NCI-H1694 (cell line): ENCODE measurements at places on chromosomes 12 and 14.

DNA sequence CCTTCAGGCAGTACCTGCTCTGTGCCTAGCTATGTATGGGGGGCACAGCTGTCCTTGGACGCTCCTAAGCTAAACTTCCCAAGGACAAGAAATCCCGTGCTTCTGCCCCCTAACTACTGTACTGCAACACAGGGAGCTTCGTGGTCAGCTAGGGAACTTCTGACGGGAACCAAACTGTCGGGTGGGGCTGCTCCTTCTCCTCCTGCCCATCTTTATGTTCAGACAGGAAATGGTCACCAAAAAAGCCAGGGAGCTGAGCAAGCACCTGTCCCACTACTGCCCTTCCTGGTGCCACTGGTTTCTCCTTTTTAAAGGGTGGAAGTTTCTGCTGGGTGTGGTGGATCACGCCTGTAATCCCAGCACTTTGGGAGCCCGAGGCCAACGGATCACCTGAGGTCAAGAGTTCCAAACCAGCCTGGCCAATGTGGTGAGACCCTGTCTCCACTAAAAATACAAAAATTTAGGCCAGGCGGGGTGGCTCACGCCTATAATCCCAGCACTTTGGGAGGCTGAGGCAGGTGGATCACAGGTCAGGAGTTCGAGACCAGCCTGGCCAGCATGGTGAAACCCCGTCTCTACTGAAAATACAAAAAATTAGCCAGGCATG, 26.6 kb downstream of the PXN start:
- no peak for DNase-seq

DNA sequence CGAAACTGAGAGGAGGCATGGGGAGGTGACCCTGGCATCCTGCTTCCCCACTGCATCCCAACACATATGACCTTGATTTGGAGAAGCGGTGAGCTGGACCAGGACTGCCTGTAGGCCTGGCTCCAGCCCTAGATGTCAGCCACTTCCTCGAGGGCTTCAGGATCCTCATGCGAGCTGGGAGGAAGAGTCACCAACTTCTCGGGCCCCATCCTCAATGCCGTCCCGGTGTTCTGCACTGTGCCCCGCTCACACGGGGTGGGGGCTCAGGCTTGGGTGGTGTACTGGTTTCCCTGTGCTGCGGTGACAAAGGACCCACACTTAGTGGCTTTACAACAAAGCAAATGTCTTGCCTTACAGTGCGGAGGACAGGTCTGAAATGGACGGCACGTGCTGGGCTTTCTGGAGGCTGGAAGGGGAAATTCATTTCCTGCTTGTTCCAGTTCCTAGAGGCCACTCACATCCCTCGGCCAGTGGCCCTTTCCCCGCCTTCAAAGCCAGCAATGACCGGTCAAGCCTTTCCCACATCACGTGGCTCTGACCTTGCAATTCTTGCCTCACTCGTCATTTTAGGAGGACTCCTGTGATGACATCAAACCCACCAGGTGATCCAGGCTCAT, 298.1 kb upstream of the RTL1 start:
- DNase-seq: no peak

DNA sequence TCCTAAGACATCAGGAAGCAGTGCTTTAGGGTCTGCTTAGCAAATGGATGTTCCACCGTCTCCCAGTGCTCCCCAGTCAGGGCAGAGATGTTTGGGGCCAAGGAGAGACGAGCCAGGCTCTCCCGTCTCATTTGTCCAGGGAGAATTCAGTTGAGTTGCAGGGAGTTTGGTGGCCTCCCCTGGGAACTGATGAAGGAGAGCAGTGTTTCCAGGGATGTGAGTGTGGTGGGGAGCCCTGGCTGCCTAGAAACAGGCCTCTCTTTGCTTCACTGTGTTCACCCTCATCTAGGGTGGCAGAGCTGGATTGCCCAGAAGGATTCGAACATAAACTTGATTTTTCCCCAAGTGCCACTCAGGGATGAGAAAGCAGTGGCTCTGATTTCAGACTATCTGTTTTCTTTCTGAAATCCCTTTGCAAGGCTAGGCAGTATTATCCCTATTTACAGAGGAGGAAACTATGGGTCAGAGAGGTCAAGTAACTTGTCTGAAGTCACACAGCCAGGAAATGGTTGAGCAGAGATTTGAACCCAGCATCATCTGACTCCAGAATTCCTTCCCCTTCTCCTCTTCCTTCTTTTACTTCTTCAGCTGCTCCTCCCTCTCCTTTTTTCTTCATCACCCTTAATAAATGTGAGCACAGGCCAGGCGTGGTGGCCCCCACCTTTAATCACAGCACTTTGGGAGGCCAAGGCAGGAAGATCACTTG, 6.6 kb downstream of the TPCN1 start:
- DNase-seq: no peak

- DNase-seq: no peak
Observed at GRCh38 chr12:46549527-46550265, 177.1 kb upstream of the SLC38A2 start.

GRCh38 chr12:89280833-89281538, 71.3 kb downstream of the DUSP6 start:
- no peak for DNase-seq

GRCh38 chr12:100778967-100779590, 15.5 kb upstream of the ANO4 start:
- DNase-seq: no peak

DNA sequence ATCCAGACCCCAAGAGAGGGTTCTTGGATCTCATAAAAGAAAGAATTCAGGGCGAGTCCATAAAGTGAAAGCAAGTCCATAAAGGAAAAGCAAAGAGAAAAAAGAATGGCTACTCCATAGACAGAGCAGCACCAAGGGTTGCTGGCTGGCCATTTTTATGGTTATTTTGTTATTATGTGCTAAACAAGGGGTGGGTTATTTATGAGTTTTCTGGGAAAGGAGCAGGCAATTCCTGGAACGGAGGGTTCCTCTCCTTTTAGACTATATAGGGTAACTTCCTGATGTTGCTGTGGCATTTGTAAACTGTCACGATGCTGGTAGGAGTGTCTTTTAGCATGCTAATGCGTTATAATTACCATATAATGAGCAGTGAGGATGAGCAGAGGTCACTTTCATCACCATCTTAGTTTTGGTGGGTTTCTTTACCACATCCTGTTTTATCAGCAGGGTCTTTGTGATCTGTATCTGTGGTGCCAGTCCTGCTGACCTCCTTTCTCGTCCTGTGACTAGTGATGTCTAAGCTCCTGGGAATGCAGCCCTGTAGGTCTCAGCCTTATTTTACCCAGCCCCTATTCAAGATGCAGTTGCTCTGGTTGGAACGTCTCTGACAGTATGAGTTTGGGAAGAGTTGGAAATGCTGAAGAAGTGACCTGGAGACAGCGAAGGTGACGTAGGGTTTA, 100.5 kb downstream of the ZNF664 start:
- no peak for DNase-seq

GRCh38 chr12:114729731-114730130, 45.8 kb upstream of the TBX3 start:
- DNase-seq: no peak

DNA sequence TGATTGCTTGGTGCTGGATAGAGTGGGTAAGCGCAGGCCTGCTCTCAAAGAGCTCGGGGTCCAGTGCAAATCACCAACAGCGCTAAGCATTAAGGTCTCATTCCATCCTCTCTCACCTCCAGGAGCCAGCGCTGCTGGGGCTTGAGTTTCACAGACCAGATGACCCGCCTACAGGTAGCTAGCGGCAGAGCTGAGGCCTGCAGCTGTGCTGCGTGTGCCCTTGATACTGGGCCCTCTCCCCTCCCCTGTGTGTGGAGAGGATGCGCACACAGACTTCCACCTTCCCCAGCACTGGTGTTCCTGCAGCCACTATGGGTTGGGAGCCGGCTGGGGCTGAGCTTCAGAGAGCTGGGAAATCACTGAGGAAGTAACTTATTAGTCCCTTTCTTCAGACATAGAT, 149.9 kb downstream of the CALM1 start:
- DNase-seq: no peak

DNA sequence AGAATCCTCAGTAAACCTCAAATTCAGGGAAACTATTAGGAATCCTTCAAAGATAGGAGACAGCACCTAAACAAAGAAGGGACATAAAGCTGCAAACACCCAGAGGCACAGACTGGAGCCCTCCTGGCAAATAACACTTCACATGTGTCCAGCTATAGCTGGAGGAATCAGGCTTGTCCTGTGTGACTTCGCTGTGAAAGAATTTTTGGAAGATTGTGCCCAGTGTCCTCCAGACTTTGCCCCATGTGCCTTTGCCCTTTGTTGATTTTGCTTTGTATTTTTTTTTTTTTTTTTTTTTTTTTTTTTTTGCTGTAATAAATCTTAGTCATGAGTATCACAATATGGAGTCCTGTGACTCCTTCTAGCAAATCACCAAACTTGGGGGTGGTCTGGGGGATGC, 136.8 kb downstream of the KCNH5 start:
- DNase-seq: no peak

DNA sequence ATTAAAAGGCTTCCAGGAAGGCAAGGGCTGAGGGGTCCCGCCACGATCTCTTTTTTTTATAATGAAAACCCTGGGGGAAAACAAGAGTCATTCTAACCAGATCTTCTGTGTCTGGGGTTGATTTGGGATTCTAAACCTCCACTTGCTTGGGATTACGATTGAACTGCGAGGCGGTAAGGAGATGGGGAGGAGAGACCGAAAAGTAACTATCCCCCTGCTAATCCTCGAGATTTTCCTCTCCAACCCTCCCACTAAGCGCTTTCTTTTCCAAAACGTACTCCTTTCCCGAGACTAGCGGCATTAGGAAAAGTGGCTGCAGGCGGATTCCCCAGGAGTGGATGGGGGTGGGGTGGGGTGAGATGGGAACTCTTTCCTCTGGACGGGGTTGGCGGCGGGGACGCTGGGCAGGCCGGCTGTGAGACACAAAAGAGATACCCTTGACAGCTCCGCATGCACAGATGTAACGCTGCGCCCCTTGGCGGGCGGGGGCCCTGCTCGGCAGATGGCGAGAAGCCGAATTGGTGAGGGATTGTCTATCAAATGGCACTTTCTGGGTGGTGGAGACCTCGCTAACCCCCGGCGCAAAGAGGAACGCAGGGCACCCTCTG, 830 bp upstream of the SRRM4 start:
- DNase-seq: peak; percentile 55

DNA sequence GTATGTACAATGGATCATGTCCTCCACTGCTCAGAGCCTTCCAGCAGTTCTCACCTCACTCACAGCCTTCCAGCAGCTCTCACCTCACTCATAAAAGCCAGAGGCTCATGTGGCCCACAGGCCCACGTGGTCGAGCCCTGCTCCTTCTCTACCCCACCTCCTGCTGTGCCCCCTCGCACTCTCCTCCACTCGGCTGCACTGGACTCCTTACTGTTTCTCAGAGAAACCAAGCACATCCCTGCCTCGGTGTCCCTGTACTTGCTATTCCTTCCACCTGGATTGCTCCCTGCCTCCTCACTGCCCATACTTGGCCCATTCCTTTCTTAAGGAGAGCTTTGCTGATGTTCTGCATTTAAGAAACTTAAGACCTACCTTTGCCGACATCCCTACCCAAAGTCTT, 219.7 kb downstream of the ZFP36L1 start:
- no peak for DNase-seq
